ENCODE measurements at places on chromosomes 1 and 21.

GRCh38 chr1:150973836-150974579 lies 627 bp downstream of the CERS2 start:
- peak; percentile 30 for DNase-seq

GRCh38 chr1:109767637-109768334 lies 4.1 kb upstream of the EPS8L3 start:
- DNase-seq, result no peak

DNA sequence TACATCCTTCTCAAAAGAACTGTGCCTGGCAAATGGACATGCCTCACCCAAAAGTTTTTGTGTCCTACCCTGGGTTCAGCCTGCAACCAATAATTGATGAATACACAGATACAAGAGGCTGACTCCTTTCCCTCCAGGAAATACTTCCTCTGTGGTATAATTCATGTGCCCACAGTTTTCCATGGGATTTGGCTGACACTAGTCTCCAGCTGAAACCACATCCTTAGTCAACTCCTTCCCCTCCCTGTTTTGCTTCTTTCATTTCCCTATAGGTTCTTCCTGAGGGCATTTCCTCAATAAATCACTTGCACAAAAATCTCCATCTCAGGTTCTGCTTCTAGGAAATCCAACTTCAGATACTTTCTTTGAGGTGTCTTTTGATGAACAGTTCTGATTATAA lies 436.6 kb upstream of the C1orf87 start:
- no peak for DNase-seq

DNA sequence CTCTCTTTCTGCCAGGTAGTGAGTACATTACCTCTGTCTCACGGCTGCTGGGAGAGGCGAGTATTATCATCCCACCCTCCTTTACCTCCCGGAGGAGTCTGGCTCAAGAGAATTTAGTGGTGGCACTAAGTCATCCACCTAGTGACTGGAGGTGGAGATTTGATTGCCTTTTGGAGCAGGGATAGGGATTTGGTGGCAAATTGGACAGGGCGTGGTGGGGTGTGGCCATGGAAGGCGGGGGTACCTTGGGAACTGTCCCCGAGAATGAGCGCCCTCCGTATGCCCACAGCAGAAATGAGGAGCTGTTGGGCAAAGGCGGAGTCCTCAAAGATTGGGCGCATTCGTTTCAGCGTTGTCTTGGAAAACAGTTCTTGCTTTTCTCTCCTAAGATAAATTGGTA lies 32.1 kb upstream of the HMGN1 start:
- no peak for DNase-seq

DNA sequence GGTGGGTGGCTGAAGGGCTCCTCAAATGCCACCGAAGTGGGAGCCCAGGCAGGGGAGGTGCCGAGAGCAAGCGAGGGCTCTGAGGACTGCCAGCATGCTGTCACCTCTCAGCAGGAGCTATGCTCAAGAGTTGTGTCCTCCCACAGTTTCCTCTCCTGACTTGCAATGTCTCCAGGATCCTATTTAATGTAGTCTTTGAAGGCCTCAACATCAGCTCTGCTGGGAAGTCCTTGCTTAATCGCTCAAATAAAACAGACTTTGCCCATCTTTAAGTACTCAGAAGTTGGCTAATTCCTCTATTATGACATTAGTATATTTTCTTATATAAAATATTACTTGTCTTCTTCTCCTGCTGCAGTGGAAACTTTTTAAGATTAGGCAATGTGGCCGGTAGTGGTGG lies 154.2 kb upstream of the NRIP1 start:
- DNase-seq, result no peak

DNA sequence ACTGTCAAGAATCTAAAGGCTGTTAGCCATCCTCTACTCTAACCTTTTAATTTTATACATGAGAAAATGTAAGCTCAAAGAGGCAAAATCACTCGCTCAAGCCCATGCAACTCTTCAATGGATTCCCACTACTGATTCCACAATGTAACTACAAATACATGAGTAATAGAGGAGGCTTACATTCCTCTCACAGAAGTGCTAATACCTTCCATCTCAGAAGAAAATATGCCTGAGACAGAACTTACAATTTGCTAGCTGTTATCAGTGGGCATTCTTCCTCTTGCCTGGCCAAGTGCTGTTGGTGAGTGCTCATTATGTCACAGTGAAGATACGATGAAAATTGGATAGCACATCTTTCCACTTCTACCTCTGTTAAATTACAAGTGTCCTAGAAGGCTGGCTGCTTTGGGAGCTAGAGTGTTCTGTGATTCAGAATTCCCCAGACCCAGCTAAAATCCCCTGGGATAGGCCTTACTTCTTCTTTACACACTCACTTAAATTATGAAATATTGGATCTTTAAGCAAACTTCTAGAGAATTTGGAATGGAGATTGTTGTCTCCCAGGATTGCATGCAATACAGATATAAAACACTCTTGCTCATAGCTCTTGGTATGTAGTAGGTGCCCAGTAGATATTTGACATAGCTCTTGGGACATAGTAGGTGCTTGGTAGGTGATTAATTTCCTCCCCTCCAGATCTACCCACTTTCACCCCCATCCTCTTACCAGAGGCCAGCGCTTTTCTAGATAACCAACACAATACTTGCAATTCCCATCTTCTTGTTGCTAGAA lies 24.1 kb downstream of the BCL9 start:
- no peak for DNase-seq

GRCh38 chr21:34593423-34593822 lies 21.5 kb downstream of the RCAN1 start:
- no peak for DNase-seq

GRCh38 chr1:23528250-23528978 lies 2.6 kb downstream of the E2F2 start:
- DNase-seq, result peak; percentile 54

GRCh38 chr1:5938101-5938646 lies 54.1 kb downstream of the NPHP4 start:
- no peak for DNase-seq

DNA sequence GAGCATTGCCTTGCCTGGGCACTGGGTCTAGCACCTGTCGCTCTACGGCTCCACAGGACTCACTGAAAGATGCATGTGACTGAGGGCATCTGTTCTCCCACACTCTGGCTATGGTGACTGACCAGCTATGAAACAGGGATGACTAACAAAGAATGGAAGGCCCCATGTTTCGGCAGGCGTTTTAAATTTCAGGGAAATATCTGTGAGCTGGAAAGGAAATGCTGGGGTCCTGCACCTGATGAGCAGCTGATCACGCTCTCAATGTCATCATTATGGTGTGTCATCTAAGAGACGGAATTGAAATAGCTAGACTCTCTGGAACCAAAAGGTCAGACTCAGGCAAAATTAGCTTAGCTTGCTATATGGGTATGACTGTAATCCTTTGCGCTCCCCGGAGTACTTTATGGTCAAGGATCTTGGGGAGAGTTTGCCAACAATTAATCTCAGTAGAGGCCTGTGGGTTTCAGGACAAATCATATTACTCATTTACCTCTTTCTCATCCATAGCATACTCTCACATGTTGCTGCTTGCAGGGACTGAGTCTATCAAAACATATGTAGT lies 24.5 kb upstream of the PALMD start:
- no peak for DNase-seq

DNA sequence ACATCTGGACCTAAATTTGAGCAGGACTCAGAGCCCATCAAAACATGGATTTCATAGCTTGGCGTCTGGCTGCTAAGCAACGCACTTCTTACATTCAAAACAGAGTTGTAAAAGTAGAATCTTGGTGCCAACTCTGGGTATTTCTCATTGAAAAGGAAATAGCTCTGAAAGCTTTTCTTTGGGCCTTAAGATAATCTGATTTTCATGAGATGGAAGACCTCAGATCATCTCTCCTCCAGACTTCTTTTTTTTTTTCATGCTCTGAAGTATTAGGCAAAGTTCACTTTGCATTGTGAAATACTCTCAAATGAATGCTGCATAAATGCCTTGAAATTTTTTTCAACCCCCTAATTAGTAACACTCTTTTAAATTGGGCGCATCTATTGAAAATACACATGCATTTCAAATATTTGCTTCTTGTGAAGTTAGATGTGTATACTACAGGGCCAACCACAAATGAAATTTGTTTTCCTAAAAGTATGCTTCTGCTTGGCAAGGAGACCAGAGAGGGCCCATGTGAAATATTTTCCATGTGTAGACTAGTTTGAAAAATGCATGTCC lies 4.2 kb downstream of the ADAMTS5 start:
- no peak for DNase-seq

- DNase-seq, result no peak
Measured at GRCh38 chr1:11285883-11286734, 13.1 kb downstream of the UBIAD1 start.

GRCh38 chr1:232413674-232414073 lies 216.3 kb downstream of the SIPA1L2 start:
- DNase-seq, result no peak

- no peak for DNase-seq
Measured at GRCh38 chr1:67627906-67628305, 57.1 kb upstream of the GADD45A start.

GRCh38 chr1:59271561-59272260 lies 25.2 kb upstream of the FGGY start:
- DNase-seq, result no peak

- DNase-seq, result no peak
Measured at GRCh38 chr1:117416546-117417125, 49.4 kb downstream of the MAN1A2 start.

GRCh38 chr1:5811419-5811818 lies 180.8 kb downstream of the NPHP4 start:
- no peak for DNase-seq

DNA sequence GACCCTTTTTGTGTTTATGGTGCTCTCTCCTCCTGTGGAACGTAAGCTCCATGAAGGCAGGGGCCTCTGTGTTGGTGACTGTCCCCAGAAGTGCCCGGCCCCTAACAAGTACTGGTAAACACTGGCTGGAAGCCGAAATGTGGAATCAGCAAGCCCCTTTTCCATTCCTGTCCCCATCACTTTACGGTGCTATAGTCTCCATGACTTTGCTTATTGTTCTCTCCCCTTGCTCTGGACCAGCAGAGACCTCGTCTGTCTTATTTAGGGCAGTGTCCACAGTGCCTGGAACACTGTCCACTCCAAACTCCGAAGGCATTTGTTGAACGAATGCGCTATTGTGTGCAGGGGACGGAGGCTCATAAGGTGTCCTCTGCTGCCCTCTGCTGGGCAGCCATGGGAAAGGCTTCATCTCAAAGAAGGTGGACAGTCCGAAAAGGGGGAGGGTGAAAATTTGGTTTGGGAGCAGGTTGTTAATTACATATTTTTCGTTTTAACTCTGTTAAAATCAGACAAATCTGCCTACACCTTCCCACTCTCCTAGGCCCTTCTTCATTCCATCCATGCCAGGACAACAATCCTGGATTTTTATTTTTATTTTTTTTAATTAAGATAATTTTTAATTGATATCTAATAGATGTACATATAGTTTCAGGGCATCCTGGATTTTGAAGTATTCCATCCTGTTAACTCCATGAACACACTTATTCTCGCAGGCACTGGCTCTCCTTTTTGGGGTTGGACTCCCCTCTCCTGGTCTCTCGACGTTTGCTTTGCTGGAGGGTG lies 115.6 kb downstream of the PGBD5 start:
- peak; percentile 34 for DNase-seq

GRCh38 chr1:39901464-39901713 lies 328 bp downstream of the MYCL start:
- DNase-seq, result no peak

DNA sequence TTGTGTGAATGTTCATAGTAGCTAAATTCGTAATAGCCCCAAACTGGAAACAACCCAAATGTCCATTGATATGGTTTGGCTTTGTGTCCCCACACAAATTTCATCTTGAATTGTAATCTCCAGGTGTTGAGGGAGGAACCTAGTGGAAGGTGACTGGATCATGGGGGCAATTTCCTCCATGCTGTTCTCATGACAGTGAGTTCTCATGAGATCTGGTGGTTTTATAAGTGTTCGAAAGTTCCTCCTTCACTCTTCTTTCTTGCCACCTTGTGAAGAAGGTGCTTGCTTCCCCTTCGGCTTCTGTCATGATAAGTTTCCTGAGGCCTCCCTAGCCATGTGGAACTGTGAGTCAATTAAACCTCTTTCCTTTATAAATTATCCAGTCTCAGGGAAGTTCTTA lies 11.3 kb downstream of the UBE2G2 start:
- DNase-seq, result no peak
